Hepatocyte (in vitro differentiated cells): ENCODE measurements at places on chromosomes 12 and 14. TPM values are rescaled to one million over a fixed set of nuclear protein-coding genes. Genes with fewer than 3 reads are reported as not detected.
A peak's percentile ranks its signal among the peaks of the same experiment; 100 is the strongest.

The PRICKLE1 gene
- 16.5 and 24.8 TPM in 2 replicates for polyA plus RNA-seq

The RPGRIP1 gene
- polyA plus RNA-seq = not detected in 2 replicates

DNA sequence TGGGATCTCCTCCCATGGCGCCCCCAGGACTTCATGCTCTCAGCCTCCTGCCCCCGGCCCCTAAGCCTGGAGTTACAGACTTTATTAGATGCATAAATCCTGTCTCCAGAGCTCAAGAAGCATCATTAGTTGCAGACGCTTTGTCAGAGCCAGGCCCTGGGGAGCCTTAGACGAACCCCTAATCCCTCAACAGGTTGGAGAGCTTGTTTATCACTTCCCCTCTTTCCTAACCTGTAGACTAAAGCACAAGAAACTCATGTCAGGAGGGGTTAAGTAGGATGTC, 260 bp upstream of the NPFF start:
- H3K4me1 ChIP-seq = peaks cover under 1% of the 10 kb centered on the region
- H3K4me3 ChIP-seq = no peak overlapping the region

DNA sequence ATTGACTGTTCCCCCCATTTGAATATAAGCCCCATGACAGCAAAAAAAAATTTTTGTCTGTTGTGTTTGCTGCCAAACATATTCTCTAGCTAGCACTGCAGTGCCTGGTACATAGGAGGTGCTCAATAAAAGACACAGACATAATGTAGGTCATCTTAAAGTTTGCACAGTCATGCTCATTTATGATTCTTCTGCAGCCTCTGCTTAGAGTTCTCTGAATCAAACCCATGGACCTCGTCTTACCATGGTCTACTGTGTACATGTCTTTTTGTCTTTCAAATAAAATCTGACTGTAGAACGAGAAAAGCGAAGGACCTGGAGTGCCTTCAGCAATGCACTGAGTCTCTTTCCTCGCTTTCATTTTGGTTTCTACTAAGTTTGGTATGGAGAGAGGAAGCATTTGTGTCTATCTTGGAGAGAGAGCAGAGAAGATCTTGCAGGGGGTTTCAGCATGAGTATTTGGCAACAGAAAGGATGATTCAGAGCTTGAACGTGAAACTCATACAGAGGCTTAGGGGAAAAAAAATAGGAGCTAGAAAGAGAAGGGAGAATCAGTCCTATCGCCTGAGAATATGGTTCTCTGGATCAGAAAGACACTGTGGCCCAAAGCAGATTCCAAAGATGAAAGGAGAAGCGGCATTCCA, 38.8 kb upstream of the TMCC3 start:
- DNase-seq = peak; percentile 13
- no peaks in the 10 kb centered on the region for H3K27me3 ChIP-seq
- H3K36me3 ChIP-seq = no peaks in the 10 kb centered on the region
- H3K27ac ChIP-seq = peak overlapping the region; percentile 33
- peaks cover 6% of the 10 kb centered on the region for H3K4me1 ChIP-seq
- no peak overlapping the region for H3K4me3 ChIP-seq

- no peaks in the 10 kb centered on the region for H3K4me1 ChIP-seq
- no peaks in the 10 kb centered on the region for H3K27me3 ChIP-seq
- no peak overlapping the region for H3K4me3 ChIP-seq
- no peak for DNase-seq
Measured at GRCh38 chr12:40565029-40565633, 127.1 kb upstream of the CNTN1 start.

DNA sequence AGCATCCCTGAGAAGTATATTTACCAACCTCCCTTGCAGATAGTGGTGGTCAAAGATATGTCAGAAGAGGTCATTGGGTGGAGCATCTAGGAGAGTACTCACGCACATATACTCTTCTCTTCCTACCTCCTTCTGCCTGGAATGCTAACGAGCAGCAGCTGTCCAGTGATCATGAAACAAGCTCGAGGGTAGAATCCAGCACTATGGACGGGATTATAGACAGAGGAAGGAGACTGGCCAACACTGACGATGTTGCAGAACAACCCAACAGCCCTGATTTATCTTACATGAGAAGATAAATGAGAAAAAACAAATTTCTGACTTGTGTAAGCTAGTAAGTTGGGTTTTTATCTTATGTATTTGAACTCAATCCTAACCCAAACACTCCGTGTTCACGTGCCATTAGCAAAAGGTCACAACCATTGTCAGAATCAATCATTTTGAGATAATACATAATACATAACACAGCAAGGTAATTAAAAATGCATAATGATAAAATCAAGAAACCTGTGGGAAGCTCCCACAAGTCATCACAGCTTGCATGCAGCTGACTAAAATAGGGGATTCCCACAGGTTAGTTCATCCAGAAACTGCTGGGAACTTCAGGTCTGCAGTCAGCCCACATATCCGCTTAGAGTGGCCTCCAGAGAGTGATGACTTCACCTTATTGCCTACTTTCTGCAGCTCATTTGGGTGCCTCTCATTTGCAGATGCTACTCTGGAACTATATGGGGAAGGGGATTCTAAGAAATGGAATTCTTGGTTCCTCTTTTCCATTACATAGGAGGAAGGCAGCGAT, 36.3 kb upstream of the STK38L start:
- H3K4me3 ChIP-seq = no peak overlapping the region
- no peaks in the 10 kb centered on the region for H3K36me3 ChIP-seq
- no peak for DNase-seq
